ENCODE measurements at places on chromosomes 2 and 18.

DNA sequence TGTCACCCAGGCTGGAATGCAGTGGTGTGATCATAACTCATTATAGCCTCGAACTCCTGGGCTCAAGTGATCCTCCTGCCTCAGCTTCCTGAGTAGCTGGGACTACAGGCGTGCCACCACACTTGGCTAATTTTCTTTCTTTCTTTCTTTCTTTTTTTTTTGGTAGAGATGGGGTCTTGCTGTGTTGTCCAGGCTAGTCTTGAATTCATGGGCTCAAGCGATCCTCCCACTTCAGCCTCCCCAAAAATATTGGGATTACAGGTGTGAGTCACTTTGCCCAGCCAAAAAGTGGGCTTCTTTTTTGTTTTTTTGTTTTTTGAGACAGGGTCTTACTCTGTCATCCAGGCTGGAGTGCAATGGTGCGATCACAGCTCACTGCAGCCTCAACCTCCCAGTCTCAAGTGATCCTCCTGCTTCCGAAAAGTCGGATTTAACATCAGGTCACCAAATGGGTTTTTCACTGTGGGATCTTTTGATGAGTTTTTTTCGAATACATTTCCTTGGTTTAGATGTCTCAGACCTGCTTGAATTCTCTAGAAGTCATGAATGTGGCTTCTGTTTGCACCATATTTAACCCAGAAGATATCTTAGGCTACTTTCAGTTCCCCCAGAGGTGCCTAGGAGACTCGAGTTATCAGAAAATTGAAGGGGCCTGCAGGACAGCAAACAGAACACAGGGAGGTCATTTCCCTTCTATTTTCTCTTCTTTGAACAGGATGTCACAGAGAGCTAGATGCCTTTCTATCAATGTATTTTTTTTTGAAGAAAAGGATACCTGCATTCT lies 8.9 kb downstream of the RAB31 start:
- no peak for DNase-seq

DNA sequence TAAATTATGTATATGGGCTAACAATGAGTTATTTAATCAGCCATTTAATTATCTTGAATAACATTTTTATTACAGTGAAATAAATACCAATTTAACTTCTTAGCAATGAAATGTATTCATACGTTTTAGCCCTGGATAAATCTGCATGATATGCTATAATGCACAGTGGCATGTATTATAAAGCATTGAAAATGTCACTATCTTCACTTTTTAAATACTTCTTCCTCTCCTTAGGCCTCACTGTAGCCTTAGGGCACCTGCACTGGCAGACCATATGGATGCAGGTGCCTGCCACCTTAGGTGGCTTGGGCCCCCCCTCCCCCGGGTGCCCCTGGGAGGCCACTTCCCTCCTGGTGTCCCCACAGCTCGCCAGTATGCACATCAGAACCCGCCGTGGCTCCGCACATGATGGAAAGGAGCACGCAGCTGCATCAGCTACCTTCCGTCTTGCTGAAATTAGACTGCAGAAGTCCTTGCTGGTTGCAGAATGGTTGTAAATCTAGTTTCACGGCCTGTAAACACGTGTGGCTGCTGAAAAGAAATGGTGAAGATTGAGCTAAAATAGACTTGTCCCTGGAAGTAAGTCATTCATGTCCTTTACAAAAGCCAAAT lies 56.7 kb downstream of the ADI1 start:
- no peak for DNase-seq

- DNase-seq: no peak
These were observed 1009.9 kb upstream of the CNTNAP5 start for GRCh38 chr2:123015186-123015585.

- no peak for DNase-seq
These were observed 17.2 kb upstream of the NAPG start for GRCh38 chr18:10508591-10508990.

GRCh38 chr18:3411327-3411726 lies 38.6 kb upstream of the TGIF1 start:
- DNase-seq: no peak

DNA sequence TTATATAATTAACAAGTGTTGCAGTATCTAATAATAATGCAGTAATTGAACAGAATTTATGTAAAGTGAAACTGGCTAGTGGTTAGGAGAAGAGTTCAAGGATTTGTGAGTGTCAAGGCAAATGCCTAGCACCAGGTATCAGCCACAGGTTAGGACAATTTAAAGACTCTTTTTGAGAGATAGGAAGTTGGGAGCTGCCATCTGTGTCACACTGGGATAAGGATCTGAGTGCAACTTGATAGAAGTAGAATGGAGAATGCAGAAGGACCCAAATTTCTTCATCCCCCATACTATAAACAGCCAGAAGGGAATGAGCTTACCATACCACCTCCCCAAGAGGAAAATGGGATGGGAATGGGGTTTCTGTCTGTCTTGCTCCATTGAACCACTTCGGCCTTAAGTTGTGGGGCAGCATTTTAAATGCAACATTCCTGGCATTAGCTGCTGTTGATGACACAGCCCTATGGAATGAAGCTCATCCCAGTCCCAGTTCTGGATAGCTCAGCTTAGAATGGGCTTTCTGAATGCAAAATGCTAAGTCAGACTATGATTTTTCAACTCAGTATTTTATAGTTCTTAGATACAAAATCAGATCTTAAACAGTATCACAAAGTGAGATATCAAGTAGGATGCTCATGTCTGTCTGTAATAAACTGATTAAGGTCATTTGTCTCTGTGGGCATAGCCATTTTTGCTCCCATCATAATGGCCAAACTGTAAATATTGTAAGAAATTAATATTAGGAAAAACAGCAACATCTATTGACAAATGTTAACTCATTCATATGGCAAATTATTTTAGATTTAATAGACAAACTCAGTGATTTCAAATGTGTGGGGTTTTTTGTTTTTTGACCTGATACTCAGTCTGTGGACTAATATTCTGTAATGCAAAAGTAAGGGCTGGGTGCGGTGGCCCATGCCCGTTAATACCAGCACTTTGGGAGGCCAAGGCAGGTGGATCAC lies 44.0 kb downstream of the GPR155 start:
- DNase-seq: peak; percentile 26

- no peak for DNase-seq
These were observed 40.6 kb upstream of the INHBB start for GRCh38 chr2:120305296-120305695.

DNA sequence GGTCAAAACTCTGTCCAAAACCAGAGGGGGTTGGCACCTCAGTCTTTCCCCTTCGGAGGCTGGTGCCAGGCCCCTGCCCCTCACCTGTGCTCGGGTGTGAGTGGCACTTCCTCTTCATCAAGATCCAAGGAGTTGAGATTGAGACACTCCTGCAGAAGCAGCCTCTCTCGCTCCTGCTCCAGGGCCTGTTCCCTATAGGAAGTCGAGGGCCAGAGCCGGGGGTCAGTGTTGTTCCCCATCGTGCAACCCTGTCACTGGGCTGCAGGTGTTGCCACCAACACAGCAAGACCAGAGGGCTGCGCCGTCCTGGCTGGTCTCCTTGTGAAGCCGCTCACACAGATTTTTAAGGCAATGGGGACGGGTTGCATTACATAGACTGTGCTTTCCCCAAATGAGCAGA lies 18.9 kb downstream of the FAM178B start:
- DNase-seq: no peak

- DNase-seq: no peak
These were observed 9.3 kb upstream of the SCYGR5 start for GRCh38 chr2:227657199-227657845.

DNA sequence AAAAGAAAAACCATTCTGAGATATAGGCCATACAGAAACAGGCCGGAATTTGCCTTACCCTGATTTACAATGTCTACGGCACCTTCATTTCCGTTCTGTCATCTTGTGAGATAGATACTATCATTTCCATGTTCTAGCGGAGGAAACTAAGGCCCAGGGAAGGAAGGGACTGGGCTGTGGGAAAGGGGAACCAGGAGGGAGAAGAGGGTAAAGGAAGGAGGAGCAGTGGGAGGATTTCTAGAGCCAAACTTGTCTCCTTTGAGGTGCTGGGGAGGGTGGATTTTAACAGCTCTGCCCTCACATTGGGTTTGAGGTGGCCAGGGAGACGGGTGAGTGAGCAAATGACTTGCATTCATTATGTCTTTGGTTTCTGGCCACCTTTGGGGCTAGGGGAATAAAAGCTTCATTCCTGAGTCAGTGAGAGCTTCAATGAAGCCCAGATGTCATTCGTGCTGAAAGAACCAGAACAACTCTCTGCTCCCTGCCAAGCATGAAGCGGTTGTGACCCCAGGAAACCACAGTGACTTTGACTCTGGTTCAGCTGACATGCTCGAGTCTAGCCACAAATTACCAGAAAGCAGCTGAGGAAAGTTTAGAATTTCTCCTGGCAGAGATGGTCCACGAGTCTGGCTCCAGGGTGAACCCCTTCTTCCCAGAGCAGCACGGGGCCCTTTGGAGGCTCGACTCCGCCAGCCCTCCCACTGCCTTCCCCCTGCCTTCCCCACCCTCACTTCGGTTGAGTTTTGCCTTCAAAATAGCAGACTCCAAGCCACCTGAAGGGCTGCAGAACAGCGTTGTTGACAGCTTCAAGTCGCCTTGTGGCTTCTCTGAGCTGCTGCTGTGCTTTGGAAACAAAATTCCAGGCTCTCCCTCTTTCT lies 3.8 kb downstream of the ACTG2 start:
- no peak for DNase-seq

DNA sequence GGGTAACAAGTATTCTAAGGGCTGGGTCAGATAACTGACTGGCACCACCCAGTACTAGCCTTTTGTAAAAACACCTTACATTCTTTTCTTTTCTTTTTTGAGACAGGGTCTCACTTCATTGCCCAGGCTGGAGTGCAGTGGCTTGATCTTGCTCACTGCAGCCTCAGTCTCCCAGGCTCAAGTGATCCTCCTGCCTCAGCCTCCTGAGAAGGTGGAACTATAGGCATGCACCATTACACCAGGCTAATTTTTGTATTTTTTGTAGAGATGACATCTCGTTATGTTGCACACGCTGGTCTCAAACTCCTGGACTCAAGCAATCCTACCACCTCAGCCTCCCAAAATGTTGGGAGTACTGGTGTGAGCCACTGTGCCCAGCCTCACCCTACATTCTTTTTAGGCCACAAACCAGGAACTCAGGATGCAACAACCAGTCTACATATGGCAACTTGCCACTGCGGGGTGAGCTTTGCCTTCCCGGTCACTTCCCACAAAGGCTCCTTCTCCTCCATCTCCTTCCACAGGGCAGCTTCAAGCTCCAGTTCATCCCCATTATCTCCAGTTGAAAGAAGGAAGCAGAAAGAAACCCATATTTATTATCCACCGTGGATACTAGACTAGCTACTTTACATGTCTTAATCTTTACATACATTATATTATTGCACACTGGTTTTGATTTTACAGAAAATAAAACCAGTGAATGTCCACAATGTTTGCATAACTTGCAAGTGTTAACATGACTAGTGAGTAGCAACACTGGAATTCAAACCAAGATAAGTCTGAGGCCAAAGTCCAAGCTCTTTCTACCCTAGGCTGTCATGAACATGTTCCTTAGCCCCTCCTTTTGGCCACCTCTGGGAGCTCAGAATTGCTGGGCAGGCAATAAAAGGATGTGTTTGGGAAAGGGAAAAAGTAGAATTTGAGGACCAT lies 23.7 kb upstream of the AP1S3 start:
- DNase-seq: peak; percentile 82

DNA sequence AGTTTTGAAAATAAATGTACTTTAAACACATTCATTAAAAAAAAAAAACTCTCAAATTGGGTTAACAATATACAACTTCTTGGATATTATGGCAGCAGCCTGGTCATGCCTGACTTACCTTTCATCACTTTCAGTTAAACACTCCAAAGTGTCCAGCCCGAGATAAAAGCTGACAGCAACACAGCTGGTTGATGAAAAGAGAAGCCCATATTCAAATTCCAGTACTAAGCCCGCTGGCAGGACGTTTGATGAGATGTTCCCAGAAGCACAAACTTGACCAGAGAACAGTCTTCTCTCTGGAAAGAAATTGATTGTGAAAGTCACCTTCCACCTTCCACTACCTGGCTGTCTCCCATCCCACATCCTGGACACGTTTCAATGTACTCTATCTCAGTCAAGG lies 586.3 kb downstream of the TDRD15 start:
- DNase-seq: no peak

GRCh38 chr2:68448671-68449653 lies 18.1 kb downstream of the FBXO48 start:
- no peak for DNase-seq

GRCh38 chr2:47640356-47640755 lies 142.6 kb upstream of the MSH6 start:
- DNase-seq: no peak

DNA sequence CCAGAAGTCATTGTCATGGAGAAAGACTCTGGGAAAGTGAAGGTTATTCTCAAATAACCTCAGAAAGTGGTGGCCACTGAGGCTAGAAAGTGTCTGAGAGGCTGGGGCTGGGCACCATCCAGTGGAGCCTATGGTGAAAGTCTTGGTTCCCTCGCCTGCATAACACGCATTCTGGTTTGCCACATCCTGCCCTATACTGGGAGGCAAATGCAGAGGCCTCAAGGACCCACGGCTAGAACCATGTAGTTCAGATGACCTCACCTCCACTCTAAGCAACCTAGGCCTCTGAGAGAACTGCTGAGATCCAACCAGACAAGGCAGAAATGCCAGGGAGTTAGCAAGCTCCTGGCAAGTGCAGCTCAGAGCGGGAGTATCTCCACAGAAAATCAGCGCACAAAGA lies 5.1 kb downstream of the ITGB6 start:
- DNase-seq: no peak

- no peak for DNase-seq
These were observed 674.9 kb upstream of the FANCL start for GRCh38 chr2:58916063-58916462.

DNA sequence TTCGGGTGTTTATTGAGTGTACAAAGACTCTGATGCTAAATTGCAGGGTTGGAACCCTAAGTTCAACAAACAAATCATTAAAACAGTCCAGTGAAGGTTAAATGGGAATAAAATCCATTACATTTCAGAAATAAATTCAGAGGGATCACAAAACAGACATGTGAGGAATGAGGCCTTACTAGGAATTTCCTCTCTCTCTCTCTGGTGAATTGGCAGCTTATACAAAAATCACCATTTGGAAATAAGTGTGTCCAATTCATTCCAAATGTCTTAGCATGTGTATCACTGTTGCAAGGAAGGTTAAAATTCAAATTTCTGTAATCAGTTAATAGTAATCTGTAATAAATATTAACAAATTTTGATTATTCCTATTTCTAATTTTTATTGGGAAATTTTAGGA lies 228.6 kb upstream of the PXDN start:
- DNase-seq: no peak

DNA sequence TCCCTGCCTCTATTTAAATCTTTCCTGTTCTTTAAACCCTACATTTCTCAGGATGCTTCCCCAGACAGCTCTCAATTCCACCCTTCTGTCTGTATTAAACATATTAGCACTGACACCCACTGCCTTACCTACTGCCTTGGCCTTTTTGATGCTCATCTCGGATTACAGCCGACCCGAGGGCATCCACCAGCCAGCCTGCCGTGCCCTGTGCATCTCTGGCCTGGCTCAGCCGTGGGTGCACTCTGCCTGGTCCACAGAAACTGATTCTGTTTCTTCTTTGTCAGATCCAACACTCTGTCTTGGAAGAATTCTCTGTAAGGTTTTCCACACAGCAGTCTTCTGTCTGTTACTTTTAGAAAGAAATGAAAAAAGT lies 27.2 kb downstream of the TANC1 start:
- no peak for DNase-seq

GRCh38 chr2:40108851-40109250 lies 329.8 kb upstream of the THUMPD2 start:
- DNase-seq: no peak
